Activated naive CD4-positive, alpha-beta T cell (primary cell): ENCODE measurements at places on chromosomes 6 and 20.

DNA sequence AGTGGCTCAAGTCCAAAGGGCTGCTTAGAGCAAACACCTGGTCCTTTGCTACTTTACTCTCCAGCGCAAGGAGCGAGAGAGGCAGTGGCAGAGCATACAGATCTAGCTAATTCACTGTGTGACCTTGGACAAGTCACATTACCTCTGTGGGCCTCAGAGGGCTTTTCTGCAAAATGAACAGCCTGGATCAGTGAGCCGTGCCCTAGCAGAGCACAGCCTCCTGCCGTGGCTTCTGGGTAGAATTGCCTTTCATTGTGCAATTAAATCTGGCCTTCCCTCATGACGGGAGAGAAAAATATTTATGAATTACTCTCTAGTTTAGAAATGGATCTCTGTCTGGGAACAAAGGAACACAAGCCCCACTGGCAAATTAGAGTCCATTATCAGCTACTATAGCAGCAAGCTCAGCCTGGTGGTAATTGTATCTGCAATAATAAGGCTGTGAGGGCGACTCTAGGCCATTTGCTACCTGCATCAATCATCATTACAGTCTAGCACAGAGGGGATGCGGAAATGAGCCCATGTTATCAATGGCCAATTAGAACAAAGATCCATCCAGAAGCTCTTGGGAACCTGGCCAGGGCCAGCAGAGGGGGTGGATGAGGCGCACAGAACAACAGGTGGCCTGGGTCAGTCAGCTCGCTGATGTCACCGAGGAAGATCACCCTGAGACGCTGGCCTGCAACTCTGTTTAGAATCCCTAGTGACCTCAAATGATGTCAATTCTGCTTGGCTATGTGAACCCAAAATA is 114.2 kb upstream of the LY86 start:
- no peak for DNase-seq

DNA sequence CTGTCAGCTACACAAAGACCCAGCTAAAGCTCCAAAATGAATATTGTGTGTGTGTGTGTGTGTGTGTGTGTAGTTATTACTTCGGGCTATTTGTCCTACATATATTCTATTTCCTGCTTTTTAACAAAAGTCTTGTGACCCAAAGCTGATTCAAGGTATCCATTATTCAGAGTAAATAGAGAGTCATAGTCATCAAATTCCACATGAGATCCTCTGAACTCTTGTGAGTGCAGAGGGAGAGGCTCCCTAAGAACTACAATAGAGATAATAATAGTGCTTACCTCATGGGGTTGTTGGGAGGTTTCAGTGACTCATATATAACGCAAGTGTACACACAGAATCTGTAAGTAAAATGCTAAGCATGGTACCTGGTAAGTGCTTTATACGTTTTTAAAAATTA is 95.6 kb upstream of the SHLD1 start:
- DNase-seq = no peak

DNA sequence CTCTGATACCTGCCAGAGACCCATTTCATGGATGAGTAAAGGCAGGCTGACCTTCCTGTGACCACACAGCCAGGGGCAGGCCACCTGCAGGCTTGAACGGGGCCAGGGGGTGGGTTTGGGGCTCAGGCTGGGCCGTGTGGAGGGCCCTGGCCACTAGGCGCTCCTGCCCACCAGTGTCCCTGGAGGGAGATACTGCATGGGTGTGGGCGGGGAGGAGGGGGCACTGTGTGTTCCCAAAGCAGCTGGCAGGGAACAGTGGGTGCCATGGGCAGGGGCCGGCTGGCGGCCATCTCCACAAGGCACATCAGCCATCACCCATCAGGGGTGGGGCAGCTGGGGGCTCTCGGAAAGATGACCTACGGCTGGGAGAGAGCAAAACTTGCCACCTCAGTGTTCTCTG is 15.4 kb downstream of the SRC start:
- no peak for DNase-seq

- DNase-seq = no peak
These were observed 25.9 kb downstream of the C6orf62 start for GRCh38 chr6:24692848-24693592.

DNA sequence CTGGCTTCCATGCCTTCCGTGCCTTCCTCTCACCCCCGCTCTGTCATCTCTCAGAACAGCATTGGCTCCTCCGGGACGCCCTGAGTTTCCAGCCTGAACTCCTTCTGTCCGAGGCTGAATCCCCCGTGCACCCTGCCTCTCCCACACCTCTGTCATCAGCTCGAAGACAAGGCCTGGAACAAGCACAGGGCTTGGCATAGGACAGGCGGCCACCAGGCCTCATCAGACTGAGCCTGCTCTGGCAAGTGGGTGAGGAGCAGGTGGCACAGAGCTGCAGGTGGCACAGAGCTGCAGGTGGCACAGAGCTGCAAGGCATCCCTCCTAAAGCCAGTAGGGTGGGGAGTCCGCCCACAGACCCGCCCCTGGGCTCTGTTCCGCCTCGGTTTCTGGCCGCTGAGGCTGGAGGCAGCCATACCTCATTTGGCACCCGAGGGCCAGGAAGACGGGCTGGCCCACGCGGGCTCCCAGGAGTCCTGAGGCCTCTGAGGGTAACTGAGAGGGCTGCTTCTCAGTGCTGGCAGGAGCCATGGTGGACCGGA is 60.2 kb downstream of the EZR start:
- DNase-seq = no peak
